ENCODE measurements at places on chromosomes 6 and 20. TPM values are rescaled to one million over a fixed set of nuclear protein-coding genes. Genes with fewer than 3 reads are reported as not detected.
A peak's percentile ranks its signal among the peaks of the same experiment; 100 is the strongest.

DNA sequence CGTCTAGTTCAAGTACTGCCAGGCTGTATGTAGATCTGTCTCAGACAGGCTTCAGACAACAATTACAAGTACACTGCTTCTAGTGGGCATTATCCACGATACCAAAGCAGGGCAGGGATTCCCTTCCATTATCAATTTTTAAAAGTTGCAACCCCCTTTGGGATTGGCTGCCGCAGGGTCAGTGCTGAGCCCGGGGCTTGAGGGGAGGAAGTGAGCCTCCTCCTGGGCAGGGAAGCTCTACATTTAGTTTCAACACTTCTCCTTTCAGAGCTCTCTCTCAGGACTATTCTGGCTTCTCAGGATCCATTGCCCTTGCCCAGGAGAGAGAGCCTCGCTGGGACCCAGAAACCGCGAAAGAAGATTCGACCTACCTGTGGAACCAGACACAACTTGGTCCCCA is 1.5 kb downstream of the HTR1B start:
- peaks cover 35% of the 10 kb centered on the region for H3K4me1 ChIP-seq
- H3K27ac ChIP-seq: peak overlapping the region; percentile 75
- H3K4me3 ChIP-seq: peak overlapping the region; percentile 68
- no peaks in the 10 kb centered on the region for H3K27me3 ChIP-seq
- H3K36me3 ChIP-seq: no peaks in the 10 kb centered on the region

GRCh38 chr6:143673669-143674068 is 4.1 kb upstream of the PHACTR2 start:
- H3K4me3 ChIP-seq: no peak overlapping the region
- H3K4me1 ChIP-seq: peaks cover 24% of the 10 kb centered on the region
- no peak for DNase-seq
- H3K36me3 ChIP-seq: no peaks in the 10 kb centered on the region
- no peaks in the 10 kb centered on the region for H3K27me3 ChIP-seq

Gene MAS1
- not detected for total RNA-seq

Gene PTCHD4
- 1.2 TPM for total RNA-seq

GRCh38 chr6:77425216-77425615 is 38.1 kb downstream of the HTR1B start:
- DNase-seq: no peak
- no peaks in the 10 kb centered on the region for H3K27me3 ChIP-seq
- no peaks in the 10 kb centered on the region for H3K36me3 ChIP-seq
- H3K4me3 ChIP-seq: no peak overlapping the region
- H3K4me1 ChIP-seq: no peaks in the 10 kb centered on the region
- no peak overlapping the region for H3K27ac ChIP-seq

Gene RAET1L
- not detected for total RNA-seq

GRCh38 chr6:3997177-3997770 is 81.7 kb downstream of the FAM217A start:
- H3K27ac ChIP-seq: peak overlapping the region; percentile 45
- peaks cover 13% of the 10 kb centered on the region for H3K4me1 ChIP-seq
- no peaks in the 10 kb centered on the region for H3K36me3 ChIP-seq
- no peak overlapping the region for H3K4me3 ChIP-seq
- DNase-seq: no peak

DNA sequence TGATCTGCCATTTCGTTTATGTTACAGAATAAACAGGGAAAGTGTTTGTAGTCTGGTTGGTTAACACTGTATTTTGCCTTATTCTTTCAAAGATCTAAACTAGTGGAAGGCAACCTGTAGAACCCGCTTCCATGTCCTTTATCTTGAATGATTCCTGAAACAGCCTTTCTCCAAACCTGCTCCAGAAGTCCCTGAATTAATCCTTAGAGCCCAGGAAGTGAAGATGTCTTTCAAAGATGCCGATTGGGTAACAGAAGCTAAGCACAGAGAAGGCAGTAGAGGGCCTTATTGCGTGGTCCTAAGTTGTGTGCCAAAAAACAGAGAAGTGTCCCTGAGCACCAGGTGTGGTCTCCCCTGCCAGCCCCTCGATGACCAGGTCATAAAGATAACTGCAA is 19.2 kb upstream of the ZSCAN16 start:
- H3K36me3 ChIP-seq: no peaks in the 10 kb centered on the region
- peak overlapping the region; percentile 84 for H3K27ac ChIP-seq
- DNase-seq: no peak
- H3K4me1 ChIP-seq: peaks cover 7% of the 10 kb centered on the region

Gene CDSN
- total RNA-seq: not detected

DNA sequence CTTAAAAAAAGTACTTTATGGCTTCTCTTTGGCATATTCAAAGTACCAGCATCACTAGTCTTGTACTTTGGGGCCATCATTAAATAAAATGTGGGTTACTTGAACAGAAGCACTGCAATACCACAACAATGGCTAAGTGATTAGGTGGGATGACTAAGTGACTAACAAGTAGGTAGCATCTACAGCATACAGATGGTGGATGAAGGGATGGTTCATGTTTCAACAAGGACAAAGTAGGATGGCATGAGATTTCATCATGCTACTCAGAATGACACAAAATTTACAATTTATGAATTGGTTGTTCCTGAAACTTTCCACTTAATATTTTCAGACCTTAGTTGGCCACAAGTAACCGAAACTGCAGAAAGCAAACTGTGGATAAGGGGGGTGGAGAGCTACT is 7.7 kb downstream of the MPC1 start:
- H3K4me1 ChIP-seq: peaks cover 6% of the 10 kb centered on the region
- no peak overlapping the region for H3K27ac ChIP-seq
- H3K27me3 ChIP-seq: no peaks in the 10 kb centered on the region
- no peak overlapping the region for H3K4me3 ChIP-seq
- DNase-seq: no peak

DNA sequence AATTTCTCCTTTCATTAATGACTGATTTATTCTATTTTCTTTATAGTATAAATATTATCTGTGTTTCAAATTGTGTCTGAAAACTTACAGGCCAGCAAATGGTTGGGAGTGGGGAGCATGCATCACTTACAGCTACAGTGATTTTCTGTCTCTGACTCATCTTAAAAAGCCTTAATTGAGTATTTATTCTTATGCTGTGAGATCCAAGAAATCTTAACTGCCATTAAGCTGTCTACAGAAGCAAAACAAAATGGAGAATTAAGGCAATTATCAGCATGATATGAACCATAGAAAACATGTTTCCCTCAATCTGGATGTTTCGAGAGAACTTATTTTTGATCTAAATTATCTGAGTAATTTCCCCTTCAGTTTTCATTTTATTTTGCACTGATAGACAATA is 831.2 kb downstream of the KIF16B start:
- H3K4me3 ChIP-seq: no peak overlapping the region
- DNase-seq: no peak
- no peaks in the 10 kb centered on the region for H3K36me3 ChIP-seq
- H3K27ac ChIP-seq: no peak overlapping the region
- no peaks in the 10 kb centered on the region for H3K4me1 ChIP-seq

Gene CLPSL2
- not detected for total RNA-seq

Gene FRK
- 0.17 TPM for total RNA-seq

Gene MLN
- not detected for total RNA-seq

Gene TRDN
- total RNA-seq: not detected

Gene ADGRB3
- 6.3 TPM for total RNA-seq

- no peak overlapping the region for H3K4me3 ChIP-seq
- H3K27ac ChIP-seq: no peak overlapping the region
- no peaks in the 10 kb centered on the region for H3K36me3 ChIP-seq
- H3K4me1 ChIP-seq: no peaks in the 10 kb centered on the region
- no peak for DNase-seq
- H3K27me3 ChIP-seq: no peaks in the 10 kb centered on the region
Measured at GRCh38 chr20:20095114-20095872, 43.0 kb downstream of the CFAP61 start.

DNA sequence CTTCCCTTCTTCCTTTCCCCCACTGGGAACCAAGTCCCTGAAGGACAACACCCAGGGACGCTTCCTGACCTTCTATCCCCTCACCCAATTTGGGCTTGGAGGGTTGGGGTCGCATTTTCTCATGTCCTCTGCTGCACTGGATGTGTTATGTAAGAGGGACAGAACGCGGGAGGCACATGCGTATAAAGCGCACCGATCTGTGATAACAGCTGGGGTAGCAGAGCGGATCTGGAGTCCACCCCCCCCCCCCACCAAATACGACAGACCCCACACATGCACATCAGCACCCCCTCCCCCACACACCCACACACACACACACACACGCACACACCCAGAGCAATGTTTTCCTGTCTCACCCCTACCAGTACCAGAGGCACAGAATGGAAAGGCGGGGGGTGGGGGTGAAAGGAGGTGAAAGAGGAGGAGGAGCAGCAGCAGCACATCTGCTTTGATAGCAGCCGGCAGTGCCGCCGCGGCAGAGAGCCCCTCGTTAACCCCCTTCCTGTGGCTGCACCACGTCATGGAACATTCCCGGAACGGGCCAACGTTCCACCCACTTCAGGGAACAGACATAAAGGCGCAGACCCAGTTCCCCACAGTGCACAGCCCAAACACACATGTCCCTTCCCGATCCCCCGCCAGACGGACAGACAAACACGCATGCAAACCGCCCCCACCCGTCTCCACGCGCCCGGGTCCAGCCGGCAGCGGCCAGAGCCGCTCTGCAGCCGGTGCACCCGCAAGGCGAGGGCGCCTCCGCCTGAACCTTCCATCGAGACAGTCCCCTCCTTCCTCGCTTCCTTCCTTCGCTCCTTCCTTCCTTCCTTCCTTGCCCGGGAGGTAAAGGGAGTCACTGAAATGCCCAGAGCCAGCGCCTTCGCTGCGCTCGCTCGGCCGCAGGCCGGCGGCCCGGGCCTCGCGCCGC is 590 bp downstream of the HIVEP2 start:
- H3K27me3 ChIP-seq: no peaks in the 10 kb centered on the region
- peak; percentile 97 for DNase-seq
- peaks cover 17% of the 10 kb centered on the region for H3K4me1 ChIP-seq
- H3K4me3 ChIP-seq: peak overlapping the region; percentile 98

Gene PPP1R14C
- total RNA-seq: not detected

Gene ANGPT4
- not detected for total RNA-seq

All from esophagus muscularis mucosa (tissue), 4 donors.